Nucleus accumbens (tissue), 56 donors: ENCODE measurements at places on chromosomes 11 and 22.

GRCh38 chr11:43943372-43943930, 1.0 kb downstream of the C11orf96 start:
- peak; percentile 35 for DNase-seq

GRCh38 chr11:118147502-118147901, 5.1 kb downstream of the SCN4B start:
- DNase-seq, result no peak

- DNase-seq, result no peak
These were observed 23.3 kb downstream of the SCUBE1 start for GRCh38 chr22:43319661-43320486.

DNA sequence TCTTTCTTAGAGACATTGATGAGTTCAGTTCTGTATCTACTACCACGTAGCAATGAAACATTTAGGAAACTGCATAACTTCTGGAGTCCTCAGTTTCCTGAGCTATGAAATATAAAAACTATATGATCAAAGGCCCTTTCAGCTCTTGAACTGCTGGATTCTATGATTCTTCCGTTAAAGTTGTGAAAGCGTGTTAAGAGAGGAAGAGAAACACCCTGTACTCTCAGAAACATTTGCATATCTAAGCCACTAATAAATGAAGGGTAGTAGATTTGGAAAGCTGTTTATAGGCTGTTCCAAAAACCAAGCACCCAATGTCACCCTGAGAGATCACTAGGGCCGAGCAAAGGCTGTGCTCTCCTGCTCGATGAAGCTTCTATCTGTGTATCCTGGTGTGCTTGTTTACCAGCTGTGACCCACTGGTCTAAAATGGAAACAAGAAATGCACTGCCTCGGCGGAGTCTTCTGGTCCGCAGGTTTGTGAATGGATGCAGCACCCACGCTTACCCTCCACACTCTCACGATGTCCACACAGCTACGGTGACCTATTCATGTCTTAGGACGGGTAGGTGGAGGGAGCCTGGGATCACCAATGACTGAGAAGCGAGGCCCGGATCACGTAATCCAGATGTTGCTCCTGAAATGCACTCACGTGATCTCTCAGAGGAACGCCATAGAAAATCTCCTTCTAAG, 325.8 kb downstream of the OPCML start:
- DNase-seq, result no peak

DNA sequence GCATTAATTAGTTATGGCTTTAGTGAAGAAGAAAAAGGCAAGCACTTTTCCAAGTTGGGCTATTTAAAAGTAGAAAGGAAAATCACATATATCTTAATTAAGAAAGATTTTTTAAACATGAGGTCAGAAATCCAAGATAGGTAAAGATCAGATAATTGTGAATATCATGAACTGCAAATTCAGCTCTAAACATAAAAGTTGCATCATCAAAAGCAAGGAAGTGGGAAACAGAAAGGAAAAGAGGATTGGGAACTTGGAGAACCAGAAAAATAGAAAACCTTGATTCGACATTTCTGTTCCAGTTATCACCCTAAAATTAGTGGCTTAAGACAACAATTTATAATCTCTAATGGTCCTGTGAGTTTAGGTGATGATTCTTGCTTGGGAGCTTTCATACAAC, 17.5 kb downstream of the KBTBD3 start:
- no peak for DNase-seq

GRCh38 chr11:2347308-2347830, 29.7 kb upstream of the CD81 start:
- DNase-seq, result no peak

GRCh38 chr11:19995145-19995544, 165.1 kb downstream of the DBX1 start:
- DNase-seq, result no peak

GRCh38 chr11:132848336-132848735, 684.0 kb downstream of the OPCML start:
- DNase-seq, result no peak

DNA sequence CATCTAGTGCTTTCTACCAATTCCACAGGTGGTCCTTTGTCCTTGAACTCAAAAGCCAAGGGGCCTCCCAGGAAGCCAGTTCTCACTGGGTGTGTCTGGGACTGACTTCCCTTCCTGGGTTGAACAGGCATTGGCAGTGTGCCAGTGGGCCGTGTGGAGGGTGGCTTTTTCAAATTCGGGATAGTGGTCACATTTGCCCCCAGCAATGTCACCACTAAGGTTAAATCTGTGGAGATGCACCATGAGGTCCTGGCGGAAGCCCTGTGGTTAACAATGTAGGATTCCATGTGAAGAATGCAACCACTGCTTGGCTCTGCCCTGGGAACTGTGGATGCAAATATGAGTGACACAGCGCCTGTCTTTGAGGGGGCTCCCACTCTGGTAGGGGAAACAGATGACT, 53.2 kb upstream of the MTNR1B start:
- no peak for DNase-seq

GRCh38 chr11:125223901-125224361, 59.4 kb downstream of the PKNOX2 start:
- DNase-seq, result no peak

DNA sequence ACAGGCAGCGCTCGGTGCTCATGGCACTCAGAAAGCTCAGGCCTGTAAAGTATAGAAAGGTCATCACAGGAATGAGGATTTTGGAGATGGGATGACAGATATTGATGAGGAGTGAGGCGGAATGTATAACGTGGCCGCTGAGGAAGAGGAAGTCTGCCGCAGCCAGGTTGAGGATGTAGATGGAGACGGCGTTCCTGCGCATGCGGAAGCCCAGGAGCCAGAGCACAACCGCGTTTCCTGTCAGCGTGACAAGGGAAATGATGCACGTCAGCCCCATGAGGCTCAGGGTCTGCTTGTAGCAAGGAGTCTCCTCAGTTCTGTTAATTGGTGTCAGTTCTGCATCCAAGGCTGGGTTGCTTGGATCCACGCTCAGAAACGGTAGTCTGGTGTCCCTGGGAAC, 33.1 kb upstream of the MRGPRX1 start:
- DNase-seq, result no peak

GRCh38 chr11:24828938-24829605, 332.2 kb downstream of the LUZP2 start:
- no peak for DNase-seq

DNA sequence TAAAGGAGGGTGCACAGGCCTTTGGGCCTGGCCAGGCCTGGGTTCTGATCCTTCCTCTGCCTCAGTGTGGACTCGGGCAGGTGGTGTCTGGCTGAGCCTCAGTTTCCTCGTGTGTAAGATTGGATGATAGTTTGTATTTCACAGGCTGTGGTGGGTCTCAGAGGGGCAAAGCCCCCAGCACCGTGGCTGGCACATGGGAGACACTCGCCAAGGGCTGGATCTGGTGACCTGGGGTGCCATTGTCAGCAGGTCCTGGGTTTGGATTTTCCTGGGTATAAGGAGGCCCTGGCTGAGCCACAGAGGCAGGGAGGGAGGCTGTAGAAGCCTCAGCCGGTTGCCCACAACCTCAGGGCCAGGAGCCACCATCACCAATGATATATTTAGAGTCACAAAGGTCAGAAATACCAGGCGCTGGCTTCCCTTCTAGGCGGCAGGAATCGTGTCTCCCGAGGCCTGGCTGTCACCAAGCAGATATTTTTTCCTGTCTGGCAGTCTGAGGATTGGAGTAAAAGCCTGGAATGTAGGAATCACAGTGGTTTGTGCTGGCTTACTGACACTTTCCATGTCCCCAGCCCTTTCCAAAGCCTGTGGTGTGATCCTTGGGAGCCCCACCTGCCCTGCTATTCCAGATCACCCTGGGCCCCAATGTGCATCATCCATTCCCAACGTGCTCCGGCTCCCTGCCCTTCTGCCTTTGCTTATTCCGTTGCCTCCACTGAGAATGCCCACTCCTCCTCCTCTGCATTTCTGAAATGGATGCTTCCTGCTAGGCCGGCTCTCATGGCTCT, 15.6 kb downstream of the KCNC1 start:
- no peak for DNase-seq

GRCh38 chr11:19962053-19962800, 198.0 kb downstream of the DBX1 start:
- no peak for DNase-seq

DNA sequence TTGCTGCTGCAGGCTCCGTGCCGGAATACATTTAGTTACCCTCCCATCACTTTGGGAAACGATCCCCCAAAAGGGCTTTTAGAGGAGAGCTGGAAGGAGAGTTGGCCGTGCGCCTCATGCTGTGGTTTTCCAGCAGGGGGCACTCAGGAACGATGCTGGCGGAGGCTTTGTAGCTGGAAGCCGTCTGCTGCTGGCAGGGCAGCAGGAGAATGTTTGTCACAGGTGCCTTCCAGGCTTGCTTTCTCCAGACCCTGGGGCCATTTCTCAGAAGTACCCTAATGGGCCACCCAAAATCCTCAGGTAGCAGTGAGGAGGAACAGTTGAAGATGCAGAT, 30.0 kb upstream of the CABP7 start:
- peak; percentile 78 for DNase-seq

- no peak for DNase-seq
These were observed 59.5 kb downstream of the FAM168A start for GRCh38 chr11:73538381-73538872.

- DNase-seq, result no peak
These were observed 90.0 kb downstream of the SBF2 start for GRCh38 chr11:10204021-10204420.

DNA sequence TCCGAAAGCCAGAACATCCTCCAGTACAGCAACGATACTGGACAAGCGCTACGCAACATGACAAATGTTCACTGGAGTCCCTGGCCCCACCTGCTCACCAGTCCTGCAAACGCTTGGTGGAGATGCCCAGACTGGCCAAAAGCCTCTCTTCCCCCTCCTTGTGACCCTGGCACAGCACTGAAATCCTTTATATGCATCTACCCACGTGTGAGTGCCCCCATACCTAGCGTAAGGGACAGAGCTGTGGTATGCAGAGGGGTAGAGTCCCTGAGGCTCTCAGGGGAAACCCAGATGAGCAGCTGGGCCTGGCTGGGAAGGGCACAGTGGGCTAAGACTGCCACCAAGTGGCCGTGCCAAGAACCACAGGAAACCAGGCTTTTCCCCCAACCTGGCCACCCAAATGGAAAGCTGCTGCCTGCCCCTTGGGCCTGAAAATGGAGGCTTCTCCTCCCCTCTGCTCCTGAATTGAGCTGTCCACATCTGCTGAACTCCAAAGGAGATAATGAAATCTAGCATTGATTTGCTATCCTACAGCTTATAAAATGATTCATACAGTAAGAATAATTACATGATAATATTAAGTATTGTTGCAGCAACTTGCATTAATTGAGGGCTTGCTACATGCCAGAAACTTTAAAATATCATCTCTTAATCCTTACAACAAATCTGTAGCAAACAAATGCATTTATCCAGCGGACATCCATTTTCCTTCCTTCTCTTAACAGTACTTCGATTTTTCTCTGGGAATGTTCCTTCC, 24.8 kb upstream of the TTC12 start:
- DNase-seq, result peak; percentile 71

- DNase-seq, result no peak
These were observed 30.2 kb downstream of the PPARA start for GRCh38 chr22:46180370-46181137.

DNA sequence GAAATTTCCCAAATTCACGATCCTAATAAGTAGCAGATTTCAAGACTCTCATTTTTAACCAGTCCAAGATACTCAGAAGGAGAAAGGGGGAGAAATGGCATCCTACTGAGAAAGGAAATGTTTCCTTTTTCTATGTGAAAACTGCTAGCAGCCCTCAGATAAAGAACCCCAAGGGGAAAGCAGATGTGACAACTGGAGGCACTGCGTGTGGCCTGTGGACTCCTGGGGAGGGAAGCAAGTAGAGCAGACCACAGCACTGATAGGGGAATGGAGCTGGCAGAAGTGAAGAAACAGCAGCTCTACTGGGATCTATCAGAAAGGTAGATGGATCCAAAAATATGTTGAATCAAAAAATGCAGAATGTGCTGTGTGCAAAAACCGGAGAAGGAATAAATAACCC, 239.7 kb upstream of the API5 start:
- DNase-seq, result no peak

DNA sequence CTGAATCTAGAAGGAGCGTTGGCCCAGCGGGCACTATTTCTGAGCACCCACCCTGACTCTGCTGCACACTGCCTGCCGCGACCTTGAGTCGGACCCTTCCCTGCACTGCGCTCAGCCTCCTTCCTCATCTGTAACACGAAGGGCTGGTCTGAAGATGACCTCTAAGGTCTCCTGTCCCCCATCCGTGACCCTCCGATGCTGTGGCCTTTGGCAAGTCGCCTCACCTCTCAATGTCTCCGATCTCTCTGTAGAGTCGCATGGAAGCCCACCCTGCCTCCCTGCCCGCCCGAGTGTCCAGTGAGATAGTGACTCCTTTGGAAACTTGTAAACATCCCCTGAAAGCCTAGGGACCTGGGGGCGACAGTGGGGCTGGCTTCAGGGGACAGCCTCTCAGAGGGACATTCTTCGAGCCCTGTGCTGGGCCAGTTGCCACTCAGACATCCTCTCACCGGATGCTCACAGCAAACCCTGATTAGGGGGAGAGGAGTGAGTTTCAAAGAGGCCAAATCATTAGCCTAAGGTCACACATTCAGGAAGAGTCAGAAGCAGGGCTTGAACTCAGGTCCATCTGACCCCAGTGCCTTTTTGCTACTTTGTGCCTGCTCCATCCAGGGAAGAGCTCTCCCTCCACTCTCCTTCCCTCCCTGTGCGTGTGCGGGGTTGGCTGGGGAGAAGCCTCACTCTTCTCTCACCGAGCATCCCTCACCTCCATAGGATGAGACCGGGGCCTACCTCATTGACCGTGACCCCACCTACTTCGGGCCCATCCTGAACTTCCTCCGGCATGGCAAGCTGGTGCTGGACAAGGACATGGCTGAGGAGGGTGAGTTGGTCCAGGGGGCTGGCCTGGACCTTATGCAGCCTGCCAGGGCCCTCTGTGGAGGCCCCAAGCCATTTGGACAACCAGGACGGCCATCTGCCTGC, 1.1 kb downstream of the KCTD17 start:
- no peak for DNase-seq

- no peak for DNase-seq
These were observed 686.6 kb downstream of the LUZP2 start for GRCh38 chr11:25183411-25183810.

DNA sequence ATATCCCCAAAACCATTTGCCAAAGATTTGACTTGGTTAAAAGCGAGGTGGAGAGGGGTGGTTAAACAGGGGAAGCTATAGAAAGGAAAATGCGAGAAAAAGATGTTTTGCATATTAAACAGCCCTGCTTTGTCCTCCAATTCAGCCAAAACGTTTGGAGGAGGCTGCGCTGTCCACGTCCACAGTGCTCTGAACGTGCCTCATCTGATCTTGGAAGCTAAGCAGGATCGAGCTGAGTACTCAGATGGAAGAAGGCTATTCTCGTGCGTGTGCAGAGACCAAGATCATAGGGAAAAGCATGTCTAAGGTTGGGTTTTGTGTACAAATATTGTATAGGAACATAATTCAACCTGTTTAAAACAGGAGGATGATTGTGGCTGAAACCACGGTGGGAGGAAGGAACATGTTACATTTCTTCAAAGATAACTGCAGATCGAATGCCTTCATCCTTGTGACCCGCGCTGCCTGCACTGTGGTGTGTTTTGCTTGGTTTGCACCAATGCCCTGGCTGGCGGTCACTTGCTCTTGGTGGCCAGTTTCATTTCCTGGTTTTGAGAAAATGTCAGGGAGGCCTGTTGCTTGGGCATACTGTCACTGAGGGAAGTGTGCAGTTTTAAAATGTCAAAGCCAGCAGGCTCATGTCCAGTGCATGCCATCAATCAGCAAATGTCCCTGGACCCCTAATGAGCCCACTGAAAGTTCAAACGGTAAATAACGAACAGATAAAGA, 40.4 kb downstream of the FLI1 start:
- DNase-seq, result no peak
